ENCODE measurements at places on chromosomes 13 and 19. TPM values are rescaled to one million over a fixed set of nuclear protein-coding genes. Genes with fewer than 3 reads are reported as not detected.

DNA sequence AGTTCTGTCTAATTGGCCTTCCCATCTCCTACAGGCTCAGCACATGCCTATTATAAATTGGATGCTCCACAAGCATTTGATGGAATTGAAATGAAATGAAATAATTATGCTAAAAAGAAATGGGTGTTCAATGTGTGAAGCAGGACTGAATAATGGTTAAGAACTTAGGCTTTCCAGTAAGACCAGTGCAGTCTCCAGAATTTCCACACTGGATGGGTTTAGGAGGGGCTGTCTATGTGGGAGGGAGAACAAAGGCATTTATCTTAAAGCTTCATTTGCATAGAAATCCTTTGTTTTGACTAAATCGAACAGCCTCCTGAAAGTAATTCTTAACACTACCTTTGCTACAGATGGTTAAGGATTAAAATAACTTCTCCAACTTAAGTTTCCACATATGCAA is 47.9 kb upstream of the KL start:
- no peak for DNase-seq

Gene SIGLEC12
- 0.66 TPM for total RNA-seq

GRCh38 chr13:108113407-108113806 is 101.9 kb downstream of the LIG4 start:
- no peak for DNase-seq

Gene GPR12
- total RNA-seq, result not detected

DNA sequence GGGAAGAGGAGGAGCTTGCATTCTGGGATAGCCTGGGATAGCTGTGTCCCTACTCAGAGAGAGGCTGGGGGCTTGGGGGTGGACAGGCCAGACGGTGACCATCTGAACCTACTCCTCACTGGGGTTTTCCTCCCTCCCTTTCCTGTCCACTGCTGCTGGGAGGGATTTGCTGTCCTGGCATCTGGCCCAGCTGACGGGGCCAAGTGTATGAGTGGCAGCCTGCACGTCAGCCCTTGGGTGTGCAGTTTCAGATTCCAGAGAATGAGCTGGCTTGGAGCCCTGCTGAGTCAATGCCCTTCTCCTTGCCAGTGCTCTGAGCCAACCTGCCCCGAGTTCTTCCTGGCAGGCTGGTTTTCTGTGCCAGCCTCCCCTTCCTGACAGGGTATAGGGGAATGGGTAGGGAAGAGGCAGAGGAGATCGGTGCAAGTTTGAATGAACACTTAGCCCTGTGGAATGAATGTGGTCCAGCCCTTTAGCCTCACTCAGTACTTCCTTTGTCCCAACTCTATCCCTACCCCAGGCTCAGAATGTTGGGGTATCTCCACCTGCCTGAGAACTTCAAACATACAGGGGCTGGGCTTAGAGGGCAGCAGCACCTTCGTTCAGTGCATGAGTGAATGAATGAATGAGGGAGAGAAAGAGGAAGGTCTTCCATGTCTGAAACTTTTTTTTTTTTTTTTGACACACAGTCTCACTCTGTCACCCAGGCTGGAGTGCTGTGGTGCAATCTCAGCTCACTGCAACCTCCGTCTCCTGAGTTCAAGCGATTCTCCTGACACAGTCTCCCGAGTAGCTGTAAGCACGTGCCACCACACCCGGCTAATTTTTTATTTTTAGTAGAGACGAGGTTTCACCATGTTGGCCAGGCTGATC is 1.8 kb upstream of the ANGPTL4 start:
- DNase-seq, result peak; percentile 65

DNA sequence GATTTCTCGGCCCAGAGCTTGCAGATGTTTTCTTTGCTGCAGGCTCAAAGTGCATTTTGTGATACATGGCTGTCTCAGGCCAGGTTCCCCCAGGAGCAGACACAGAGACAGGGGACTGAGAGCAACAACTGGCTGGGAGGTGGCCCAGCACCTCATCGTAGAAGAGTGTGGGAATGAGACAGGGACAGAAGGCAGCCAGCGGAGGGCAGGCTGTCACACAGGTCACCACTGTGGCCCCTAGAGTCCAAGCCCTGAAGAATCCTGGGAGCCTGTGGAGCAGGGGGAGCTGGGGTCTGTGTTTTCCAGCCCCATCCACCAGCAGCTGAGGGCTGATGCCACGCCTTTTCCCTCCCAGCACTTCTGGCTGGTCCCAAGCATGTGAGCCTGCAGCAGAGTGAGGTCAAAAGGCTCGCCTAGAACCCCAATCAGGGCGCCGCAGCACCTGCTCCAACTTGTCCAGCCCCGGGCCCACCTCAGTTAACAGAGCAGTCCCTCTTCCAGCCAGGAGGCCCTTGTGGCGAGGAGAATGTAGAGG is 723.8 kb downstream of the UQCRFS1 start:
- no peak for DNase-seq

DNA sequence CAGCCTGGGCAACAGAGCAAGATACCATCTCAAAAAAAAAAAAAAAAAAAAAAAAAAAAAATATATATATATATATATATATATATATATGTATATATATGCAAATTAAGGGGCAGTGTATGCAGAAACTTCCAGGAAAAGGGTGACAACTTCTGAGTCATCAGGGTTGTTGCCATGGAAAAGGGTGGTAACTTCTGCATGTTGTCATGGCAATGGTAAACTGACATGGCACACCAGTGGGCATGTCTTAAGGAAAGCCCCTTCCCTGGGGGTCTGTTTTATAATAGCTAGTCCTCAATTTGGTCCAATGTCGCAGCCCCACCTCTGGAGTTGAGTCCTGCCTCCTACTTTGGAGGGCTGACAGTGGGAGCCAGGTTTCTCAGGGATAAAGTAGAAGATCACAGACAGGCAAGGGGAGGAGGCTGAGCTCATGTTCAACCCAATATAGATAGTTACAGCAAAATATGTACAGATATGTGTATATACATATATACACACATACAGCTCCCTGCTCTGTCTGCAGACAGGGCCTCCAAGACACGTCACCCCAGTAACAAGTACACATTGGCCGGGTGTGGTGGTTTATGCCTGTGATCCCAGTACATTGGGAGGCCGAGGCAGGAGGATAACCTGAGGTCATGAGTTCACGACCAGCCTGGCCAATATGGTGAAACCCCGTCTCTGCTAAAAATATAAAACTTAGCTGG is 7.2 kb upstream of the FCHO1 start:
- no peak for DNase-seq

- no peak for DNase-seq
Measured at GRCh38 chr19:29753190-29753933, 38.3 kb upstream of the C19orf12 start.

DNA sequence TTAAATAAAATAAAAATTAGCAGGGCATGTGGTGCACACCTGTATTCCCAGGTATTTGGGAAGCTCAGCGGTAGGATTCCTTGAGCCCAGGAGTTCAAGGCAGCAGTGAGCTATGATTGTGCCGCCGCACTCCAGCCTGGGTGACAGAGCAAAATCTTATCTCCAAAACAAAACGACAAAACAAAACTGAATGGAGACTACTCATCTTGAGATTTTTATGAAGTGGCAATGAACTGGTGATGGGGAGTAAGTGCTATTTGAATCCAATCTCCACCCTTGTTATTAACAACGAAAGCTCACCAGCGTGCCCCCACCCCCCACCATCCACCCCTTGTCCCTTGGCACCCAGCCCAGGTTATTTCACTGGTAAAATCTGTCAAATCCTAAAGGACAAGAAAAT is 45.2 kb upstream of the URI1 start:
- no peak for DNase-seq

Gene GRK1
- not detected for total RNA-seq

GRCh38 chr13:54357284-54357933 is 1328.8 kb downstream of the OLFM4 start:
- DNase-seq, result no peak

Gene PTGIR
- total RNA-seq, result 10.1 TPM

GRCh38 chr19:34712395-34713261 is 21.4 kb upstream of the ZNF181 start:
- peak; percentile 51 for DNase-seq

DNA sequence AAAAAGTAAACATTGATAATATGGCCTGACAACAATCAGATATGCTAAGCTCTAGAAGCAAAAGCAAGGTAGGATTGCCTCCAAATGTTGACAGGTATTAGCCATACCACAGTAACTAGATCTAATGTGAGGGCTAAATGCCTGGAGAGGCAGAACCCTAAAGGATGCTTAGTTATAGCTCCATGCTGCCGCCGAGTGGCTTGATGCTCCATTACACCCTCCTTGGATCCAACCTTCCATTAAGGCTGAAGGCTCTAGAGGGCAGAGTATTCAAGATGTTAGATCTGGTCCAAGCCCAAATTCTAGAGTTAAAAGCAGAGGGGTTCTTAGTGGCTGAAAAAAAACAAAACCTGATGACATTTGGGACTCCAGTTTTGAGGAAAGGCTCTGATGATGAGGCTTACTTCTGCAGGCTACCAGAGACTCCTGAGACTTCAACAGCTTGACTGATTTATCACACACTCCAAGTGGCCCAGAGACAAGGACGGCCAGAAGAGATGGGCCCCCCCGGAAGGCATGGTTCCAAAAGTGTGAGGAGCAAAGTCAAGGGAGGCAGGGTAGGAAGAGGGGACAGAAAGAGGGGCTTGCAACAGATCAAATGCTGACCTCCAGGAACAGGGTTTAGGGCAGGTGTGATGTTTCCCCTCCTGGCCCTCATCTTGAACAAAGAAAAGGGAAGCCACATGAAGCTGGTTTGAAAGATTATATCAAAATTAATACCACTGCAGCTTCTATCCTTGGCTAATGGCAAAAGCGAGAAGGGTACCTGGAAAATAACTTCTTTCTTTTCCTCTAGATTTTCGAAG is 21.9 kb upstream of the CPB2 start:
- DNase-seq, result peak; percentile 89
